HuH-7 (cell line): ENCODE measurements at places on chromosomes 11 and 22.

GRCh38 chr11:64268025-64268892 lies 16.2 kb downstream of the BAD start:
- DNase-seq = no peak

DNA sequence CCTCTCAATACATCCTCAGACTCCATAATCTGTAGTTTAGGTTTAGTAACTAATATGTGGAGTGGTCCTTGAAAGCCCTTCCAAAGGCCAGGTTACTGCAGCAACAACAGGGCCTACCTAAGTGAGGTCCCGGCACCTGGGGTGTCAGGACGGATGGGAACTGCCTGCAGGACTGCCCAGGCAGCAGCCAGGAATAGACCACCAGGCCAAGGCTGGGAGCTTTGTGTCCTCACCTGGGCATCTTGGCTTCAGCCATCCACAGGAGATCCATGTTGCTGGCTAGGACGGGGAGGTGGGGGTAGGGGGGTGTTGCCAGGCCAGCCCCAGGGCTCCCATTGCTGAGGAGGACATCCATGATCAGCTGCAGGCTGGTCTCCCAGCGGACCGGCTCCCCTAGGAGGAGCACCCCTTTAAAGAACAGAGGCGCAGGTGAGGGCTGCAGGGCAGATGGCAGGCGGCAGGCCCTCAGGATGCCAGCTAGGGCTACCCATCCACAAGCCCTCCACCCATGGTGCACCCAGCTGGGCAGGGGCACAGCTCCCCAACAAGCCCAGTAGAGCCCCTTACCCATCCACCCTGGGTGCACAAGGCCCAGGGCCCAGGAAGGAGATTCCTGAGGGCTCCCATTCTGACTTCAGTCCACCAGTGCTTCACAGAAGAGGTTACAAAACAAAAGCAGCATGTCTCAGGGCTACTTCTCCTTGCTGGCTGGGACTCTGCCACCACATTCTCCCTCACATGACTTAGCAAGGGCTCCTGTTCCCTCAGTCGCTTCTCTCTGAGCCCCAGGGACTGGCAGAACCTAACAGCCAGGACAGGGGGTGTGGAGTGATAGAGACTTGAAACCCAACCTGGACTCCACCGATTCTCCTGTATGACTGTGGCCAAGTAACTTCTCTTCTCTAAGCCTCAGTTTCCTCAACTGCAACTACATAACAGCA lies 18.0 kb downstream of the HDHD5 start:
- no peak for DNase-seq

GRCh38 chr11:1302461-1303125 lies 6.8 kb downstream of the TOLLIP start:
- DNase-seq = no peak

DNA sequence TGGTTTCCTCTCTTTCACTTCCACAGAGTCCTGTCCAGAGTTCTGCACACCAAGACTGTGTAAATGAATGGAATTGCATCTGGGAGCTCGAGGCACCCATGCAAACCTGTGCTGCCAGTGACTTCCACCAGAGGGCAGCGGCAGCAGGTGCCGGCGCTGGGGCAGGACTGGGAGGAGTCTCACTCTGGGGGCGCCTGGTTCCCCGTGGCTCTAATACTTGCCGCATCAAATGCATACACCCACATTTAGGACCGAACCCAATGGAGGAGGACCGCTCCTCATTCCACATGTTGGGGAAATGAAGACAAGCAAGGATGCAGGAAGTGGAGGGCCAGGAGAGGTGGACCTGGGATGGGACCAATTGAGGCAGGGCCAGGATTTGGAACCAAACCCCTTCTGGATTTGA lies 1.1 kb upstream of the CD6 start:
- DNase-seq = peak; percentile 77

DNA sequence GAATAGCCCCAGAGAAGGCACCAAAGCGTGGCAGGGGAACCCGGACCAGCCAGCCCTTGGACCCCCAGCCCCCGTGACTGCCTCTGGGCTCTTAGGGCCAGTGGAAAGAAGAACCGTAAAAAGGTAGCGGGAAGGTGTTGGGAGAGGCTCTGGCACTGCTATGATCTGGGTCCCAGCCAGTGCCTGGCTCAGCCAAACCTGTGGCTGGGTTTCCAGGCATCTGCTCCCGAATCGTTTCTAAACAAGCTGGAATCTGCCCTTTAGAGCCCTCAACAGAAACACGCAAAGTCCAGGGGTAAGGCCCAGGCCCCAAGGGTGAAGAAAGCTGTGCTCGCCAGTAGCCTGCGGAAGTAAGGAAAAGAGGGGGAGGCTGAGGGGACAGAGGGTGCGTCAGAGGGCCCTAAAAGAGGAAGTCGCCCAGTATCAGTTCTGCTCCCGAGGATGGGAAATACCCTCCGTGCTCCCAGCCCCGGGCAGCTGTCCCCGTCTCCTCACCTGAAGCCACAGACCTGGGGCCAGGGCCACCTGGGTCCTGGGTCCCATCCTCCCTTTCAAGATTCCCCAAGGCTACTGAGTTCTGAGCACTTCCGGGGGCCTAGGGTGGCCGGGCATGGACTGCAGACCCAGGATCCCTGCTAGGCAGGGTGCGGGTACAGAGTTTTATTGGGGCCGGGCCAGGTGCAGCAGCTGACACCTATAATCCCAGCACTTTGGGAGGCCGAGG lies 24.7 kb downstream of the IL10RA start:
- no peak for DNase-seq

DNA sequence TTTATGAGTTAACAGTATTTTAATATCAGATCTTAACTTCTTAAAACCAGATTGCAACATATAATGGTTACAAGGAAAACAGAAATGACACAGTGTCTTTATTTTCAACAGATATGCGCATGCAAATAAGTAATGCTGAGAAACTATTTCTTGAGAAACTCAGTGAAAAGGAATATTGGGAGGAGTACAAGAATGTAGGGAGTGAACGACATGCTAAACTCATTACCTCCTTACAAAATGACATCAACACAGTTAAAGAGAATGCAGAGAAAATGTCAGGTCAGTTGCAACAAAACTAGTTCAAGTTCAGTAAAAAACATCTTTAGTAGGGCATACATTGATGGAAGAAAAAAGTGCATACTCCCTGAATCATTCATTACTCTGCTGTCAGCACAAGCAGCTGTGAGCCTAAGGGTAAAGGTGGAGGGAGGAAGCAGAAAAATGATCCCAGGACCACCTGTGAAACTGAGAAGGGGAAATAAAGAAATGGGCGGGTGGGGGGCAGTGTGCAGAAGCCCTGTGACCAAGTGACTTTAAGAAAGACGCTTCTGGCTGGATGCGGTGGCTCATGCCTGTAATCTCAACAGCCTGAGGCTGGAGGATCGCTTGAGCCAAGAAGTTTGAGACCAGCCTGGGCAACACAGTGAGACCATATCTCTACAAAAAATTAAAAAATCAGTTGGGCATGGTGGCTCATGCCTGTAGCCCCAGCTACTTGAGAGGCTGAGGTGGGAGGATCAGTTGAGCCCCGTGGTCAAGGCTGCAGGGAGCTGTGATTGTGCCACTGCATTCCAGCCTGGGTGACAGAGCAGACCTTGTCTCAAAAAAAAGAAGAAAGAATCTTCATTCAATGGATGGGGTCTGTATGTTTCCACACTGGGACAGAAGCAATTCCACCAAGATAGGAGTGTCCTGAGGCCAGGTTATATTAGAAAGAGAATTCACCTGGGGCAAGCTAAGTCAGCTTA lies 31.2 kb downstream of the CCDC83 start:
- no peak for DNase-seq

GRCh38 chr22:28864878-28865596 lies 18.3 kb upstream of the ZNRF3 start:
- peak; percentile 70 for DNase-seq

DNA sequence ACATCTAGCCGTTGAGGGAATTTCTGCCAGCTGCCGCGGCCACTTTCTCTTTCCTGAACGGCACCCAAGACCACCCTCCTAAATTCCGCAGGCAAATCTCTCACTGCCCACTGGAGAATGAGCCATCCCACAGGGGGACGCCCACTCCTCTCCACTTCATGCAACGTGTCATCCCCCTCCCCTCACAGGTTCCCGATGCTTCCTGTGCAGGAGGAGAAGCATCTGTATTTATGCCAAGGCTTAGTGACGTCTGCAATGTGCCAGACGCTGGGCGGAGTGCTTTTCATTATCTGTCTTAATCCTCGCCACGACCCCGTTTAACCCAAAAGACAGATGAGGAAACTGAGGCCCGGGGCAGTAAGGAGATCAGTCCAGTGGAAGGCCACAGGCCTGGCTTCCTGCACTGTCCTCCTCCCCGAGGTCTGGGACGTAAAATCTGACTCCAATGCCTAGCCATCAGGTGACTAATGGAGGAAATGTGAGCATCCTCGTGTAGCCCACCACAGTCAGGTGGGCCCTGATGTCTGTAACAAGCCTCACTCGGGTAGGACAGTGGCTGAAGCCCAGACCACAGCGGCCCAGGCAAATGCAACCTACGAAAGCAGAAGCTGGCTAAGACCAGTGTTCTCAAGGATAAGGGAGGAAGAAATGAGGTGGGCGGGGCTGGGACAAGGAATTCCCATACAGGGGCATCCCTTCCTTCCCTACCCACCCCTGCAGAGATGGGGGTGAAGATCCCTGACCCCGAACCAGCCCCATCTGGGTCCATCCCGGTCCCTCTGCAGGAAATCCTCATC lies 23.1 kb downstream of the MN1 start:
- no peak for DNase-seq

- DNase-seq = no peak
These were observed 60.4 kb upstream of the CD5 start for GRCh38 chr11:61041755-61042518.

- no peak for DNase-seq
These were observed 156.1 kb upstream of the NECTIN1 start for GRCh38 chr11:119885067-119885466.

DNA sequence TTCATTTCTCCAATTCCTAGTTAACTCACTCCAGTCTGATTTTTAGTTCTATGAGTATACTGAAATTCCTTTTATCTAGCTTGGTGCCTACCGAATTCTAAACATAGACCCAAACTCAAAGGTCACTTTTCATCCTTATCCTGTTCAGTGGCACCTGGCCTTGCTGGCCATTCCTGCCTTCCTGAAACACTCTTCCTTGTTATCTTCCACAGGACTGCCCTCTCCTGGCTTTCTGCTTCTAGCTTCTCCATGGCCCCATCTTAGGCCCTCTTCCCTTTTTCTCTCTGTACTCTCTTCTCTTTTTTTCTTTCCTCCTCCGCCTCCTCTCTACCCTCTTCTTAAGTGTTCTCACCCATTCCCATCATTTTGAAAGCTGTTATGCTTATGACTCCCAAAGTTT lies 87.3 kb downstream of the WNT11 start:
- DNase-seq = no peak

GRCh38 chr22:44753189-44754042 lies 1.0 kb downstream of the ARHGAP8 start:
- no peak for DNase-seq
